ENCODE measurements at places on chromosomes 6 and 20.

DNA sequence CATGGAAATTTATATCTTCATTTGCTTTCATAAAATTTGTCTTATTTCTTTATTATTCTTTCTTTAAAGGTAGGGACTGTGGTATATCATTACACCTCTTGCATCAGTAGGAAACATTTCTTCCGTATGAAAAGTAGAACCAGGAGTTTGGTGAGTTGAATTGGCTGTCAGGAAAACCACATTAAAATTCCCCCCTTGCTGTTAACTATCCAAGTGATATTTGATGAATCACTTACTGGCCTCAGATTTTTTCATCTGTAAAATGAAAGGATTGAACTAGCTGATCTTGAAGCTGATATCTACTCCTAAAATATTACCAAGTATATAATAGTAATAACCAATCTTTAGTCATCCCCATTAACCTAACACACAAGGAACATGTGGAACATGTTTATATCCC is 460.9 kb downstream of the GJA1 start:
- no peak for DNase-seq

DNA sequence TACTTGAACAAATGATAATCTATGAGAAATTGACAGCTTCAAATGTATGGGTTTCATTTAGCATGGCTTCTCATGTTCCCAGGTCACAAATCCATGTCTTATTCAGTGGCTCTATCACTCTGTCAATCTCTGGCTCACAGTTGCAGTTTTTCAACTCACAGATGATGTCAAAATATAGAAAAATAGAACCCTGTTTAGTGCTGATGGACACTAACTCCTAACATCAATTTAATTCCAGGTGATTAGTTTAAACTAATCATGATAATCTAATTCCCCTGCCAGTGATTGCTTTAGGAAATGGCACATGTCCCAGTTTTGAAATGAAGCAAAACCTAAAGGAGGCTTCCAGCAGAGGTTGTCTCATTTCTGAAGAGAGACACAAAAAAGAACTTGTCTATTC is 13.0 kb downstream of the KHDC1 start:
- DNase-seq: no peak

DNA sequence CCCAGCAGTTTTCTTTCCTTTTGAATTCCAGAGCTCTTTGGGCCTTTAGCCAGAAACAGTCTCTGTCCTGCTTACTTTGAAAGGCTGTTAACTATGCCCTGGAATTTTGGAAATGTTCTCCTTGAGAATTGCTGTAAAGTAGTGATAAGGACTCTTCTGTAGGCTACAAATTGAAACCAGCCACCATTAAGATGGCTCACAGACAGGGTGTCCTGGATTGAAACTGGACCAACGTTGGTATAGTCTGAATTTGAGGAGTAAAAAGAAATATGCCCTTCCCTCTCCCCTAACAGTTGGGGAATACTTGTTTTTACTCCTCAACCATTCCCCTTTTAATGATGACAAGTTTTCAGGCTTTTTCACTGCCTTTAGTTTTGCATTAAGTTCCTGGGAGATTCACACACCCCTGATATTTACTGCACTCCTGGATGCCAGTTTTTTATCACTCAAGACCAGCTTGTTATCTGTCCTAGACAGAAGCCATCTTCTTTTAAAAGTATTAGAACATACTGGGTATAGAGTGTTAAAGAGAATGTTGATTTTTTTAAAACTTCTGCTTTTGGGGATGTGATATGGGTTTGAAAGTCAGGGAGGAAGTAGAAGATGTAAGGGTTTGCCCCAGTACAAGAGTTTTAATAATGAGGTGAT is 21.9 kb downstream of the TOP1 start:
- no peak for DNase-seq

- DNase-seq: no peak
These were observed 31.6 kb downstream of the ADTRP start for GRCh38 chr6:11747021-11747420.

DNA sequence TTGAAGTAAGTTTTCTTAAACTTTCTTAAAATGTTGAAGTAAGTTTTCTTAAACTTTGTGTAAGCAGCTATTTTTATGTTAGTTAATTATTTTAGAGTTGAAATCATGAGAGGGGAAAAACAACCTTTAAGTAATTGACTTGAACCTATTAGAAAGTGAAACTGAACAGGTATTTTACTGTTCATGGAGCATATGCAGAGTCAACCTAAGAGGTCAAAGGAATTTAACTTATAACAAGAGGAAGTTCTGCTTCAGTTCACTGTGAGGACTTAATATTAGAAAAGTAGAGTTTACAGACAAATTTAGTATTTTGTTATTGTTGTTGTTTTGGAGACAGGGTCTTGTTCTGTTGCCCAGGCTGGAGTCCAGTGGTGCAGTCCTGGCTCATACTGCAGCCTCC is 38.0 kb downstream of the CDYL start:
- DNase-seq: no peak

GRCh38 chr6:43901733-43902230 is 131.8 kb downstream of the VEGFA start:
- DNase-seq: no peak

- no peak for DNase-seq
These were observed 122.8 kb upstream of the COL21A1 start for GRCh38 chr6:56370127-56370540.

- no peak for DNase-seq
These were observed 57.9 kb downstream of the OTOR start for GRCh38 chr20:16806061-16806460.

GRCh38 chr6:108875161-108875555 is 26.9 kb downstream of the ARMC2 start:
- DNase-seq: no peak

- no peak for DNase-seq
These were observed 81.8 kb downstream of the FYN start for GRCh38 chr6:111791415-111791814.

- DNase-seq: no peak
These were observed 163.2 kb downstream of the AIG1 start for GRCh38 chr6:143223895-143224294.

GRCh38 chr6:15485936-15486335 is 176.9 kb downstream of the DTNBP1 start:
- no peak for DNase-seq

GRCh38 chr6:150992262-150992661 is 126.8 kb downstream of the MTHFD1L start:
- DNase-seq: no peak

- no peak for DNase-seq
These were observed 100.6 kb downstream of the FAM120B start for GRCh38 chr6:170407200-170407599.

GRCh38 chr6:29502597-29502996 is 14.8 kb upstream of the MAS1L start:
- DNase-seq: no peak

- no peak for DNase-seq
These were observed 100.7 kb downstream of the FOXO3 start for GRCh38 chr6:108661430-108661829.

DNA sequence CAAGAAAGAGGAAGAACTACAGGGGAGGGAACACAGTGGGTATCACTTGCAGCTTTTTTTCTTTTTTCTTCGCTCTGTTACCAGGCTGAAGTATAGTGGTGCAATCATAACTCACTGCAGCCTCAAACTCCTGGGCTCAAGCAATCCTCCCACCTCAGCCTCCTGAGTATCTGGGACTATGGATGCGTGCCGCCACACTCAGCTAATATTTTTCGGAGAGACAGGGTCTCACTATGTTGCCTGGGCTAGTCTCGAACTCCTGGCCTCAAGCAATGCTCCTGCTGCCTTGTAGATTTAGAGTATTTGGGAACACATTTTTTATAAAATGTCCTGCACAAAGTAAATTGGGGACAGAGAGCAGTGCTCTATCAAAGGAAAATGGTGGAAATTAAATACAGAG is 28.3 kb downstream of the PARD6B start:
- no peak for DNase-seq

GRCh38 chr6:2396846-2397630 is 151.6 kb upstream of the GMDS start:
- no peak for DNase-seq

Measured in hypothalamus (tissue), 51 donors.